ENCODE measurements at places on chromosomes 12 and 14.

DNA sequence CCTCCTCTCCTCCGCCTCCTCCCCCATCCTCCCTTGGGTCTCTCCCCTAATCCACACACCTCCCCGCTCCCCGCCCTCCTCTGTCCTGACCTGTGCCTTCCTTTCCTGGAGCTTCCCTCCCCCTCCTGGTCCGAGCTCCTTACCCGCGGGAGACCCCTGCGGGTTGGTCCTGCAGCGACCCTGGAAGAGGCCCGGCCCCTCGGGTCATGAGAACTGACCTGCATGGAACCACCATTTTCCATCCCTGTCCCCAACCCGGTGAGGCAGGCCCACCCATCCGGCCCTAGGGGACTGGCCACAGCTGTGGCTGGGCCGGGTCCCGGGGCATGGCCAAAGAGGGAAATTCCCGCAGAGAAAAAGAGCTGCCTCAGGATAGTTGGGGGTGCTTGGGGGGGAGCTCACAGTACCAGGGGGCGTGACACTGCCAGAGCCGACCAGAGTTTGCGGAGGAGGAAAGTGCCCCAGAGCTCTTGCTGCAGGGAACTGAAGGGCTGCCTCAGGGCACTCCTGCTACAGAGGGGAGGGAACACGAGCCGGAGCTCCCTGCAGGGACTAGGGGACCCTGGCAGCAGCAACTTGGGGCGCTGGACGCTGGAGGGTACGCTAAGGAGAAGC, 613 bp downstream of the ARHGEF40 start:
- DNase-seq, result peak; percentile 89

- DNase-seq, result peak; percentile 86
These were observed 43.7 kb downstream of the DDX11 start for GRCh38 chr12:31117203-31118011.

DNA sequence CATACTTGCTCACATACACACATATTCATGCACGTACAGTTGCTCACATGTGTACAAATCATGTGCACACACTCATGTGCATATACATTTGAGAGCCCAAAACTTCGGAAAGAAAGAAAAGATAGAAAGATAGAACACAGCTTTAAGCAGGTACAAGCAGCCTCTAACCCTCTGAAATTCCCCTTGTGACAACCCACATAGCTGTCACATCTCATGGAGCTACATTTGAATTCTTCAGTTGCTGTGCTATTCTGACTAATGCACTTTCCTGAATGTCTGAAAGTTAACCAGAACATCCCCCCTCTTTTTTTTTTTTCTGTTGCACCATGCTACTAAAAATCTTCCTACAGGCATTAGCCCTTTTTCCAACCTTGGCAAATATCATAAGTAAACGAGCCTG, 51.9 kb upstream of the KCNA5 start:
- DNase-seq, result no peak

DNA sequence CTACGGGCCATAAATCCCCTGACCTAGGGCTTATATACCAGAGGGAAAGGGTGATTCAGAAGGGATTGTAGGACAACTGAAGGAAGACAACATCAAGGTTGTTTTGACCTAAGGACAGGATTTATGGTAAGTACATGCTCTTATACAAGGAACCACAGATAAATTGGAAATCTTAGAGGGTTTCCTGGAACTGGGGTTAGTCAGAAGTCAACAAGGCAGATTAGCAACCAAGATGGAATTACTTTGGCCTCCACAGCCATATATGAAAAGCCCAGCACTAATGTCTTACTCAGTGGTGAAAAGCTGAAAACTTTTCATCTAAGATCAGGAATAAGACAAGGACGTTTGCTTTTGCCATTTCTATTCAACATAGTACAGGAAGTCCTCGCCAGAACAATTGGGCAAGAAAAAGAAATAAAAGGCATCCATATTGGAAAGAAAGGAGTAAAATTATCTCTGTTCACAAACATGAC, 5.4 kb downstream of the TMBIM4 start:
- DNase-seq, result no peak

- no peak for DNase-seq
These were observed 378.9 kb downstream of the PCNX1 start for GRCh38 chr14:71286126-71286525.

GRCh38 chr12:12564911-12565310, 2.2 kb upstream of the DUSP16 start:
- no peak for DNase-seq

GRCh38 chr12:121090586-121091514, 41.8 kb upstream of the P2RX7 start:
- DNase-seq, result no peak

GRCh38 chr14:89491711-89492381, 74.8 kb upstream of the FOXN3 start:
- no peak for DNase-seq

- no peak for DNase-seq
These were observed 100.0 kb downstream of the PRKCH start for GRCh38 chr14:61421212-61421923.

DNA sequence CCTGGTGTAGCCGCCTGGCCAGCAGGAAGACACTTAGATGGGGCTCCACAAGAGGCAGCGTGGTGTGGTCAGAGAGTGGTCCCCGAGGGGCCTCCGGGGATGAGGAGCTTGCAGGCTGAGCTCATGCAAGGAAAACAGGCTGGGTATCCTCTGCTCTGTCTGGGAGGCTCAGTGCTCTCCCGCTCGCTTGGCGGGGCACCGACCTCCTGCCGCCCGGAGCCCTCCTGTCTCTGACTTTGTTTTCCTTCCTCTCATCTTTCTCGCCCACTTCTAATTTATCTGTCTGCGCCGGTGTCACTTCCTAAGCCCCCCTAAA, 31.3 kb upstream of the DLK1 start:
- no peak for DNase-seq

DNA sequence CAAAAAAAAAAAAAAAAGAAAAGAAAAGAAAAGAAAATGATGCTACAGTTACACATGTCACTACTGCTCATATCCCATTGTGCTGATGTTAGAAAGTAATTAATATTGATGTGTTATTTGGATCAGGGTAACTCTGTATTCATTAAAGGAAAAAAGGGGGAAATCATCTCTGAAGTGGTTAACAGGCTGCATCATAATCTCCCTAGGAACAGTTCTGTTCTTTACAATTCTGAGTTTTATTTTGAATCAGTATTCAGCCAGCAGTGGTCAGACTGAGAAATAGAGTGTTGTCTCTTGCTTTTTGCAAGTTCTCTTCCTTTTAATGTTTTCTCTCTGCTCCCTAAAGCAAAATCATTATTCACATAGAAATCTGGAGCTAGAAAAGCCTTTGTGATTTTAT, 128.6 kb upstream of the CRY1 start:
- DNase-seq, result no peak

DNA sequence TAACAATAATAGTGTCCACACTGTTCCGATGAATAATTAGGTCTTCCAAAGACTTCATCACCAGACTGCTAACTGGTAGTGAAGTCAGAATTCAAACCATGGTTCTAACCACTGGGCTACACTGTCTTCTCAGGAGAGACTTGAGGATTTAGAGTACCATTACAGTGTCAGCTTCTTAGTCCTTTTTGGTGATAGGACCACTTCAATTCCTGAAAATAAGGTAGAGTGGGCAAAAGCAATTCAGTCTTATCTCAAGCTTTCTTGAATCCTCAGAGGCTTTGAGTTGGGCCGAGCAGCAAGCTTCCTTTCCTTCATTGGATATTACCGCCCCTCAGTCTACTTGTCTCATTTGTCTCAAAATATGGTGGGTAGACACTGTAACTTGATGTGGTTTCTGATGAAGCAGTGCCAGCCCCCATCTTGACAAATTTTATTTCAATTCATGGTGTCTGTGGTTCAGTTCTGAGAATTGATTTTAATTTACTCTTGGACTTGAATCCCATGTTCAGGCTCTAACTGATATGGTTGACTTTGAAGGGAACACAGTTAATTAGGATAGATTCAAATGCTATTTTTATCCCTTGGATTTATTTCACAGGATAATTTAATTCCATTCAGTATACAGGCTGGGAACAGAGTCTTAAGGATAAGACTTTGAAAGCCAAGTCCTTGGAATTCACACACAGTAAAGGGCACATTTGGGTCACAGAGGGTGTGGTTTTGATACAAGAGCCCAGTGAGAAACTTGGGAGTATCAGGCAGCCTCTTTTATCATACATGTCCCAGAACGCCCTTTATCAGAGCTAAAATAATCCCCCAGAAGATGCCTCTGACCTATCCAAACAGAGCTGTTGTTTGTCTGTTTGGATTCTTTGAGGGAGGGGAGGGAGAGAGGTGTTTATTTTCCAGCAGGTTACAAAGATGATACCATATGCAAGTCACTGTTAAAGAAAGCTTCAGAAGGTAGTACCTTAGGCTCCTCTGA, 167.3 kb downstream of the PRKCH start:
- no peak for DNase-seq

GRCh38 chr12:27595231-27595642, 71.2 kb downstream of the PPFIBP1 start:
- DNase-seq, result peak; percentile 82

- no peak for DNase-seq
These were observed 13.6 kb upstream of the GPR68 start for GRCh38 chr14:91258011-91258618.

- DNase-seq, result no peak
These were observed 16.1 kb upstream of the GNG2 start for GRCh38 chr14:51844081-51844881.

DNA sequence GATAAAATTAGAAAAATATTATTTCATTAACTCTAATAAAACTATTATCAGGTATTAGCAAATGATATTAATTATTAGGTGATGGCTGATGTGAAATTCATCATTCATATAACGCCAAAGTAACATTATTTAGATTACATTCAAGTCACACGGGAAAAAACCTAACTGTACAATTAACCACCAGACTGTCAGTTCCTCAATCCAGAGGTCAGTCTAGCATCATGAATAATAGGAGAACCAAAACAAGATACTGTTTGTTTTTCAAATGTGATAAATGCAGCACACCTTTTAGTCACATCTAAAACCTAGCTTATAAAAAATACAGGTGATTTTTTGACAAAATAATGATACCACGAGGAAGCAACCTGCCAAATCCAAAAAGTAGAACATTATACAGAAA, 19.6 kb downstream of the SENP1 start:
- DNase-seq, result no peak

GRCh38 chr14:94100847-94101246, 9.7 kb upstream of the IFI27 start:
- DNase-seq, result no peak

DNA sequence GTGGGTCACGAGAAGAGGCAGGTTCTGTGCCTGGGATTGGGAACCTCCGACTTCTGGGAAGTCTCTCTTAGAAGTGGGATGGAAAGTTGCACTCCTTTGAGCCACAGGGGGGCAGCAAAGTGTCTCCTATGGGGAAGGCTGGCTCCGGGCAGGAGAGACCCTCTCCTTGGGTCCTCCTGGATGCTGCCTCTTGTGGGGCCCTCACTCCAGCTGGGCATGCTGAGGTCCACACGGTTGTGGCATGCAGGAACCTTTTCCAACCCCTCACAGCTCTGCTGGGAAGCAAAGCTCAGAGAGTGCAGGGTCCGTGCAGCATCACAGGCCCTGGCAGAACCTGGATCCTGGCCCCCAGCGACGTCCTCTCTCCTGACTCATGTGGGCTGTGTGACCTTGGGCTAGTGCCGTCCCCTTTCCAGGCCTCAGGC, 17.4 kb downstream of the SDSL start:
- peak; percentile 92 for DNase-seq

GRCh38 chr12:67927815-67928214, 61.4 kb upstream of the IFNG-AS1 start:
- DNase-seq, result no peak

- no peak for DNase-seq
These were observed 705 bp upstream of the CHGA start for GRCh38 chr14:92922155-92922735.

GRCh38 chr12:52794479-52795331, 1.2 kb downstream of the KRT3 start:
- DNase-seq, result no peak

GRCh38 chr12:118357257-118358007, 15.3 kb downstream of the TAOK3 start:
- DNase-seq, result no peak

- DNase-seq, result no peak
These were observed 150.8 kb downstream of the PRKCH start for GRCh38 chr14:61472011-61472672.

- DNase-seq, result peak; percentile 30
These were observed 982 bp downstream of the RBMS2 start for GRCh38 chr12:56522411-56523193.

- no peak for DNase-seq
These were observed 441.6 kb downstream of the CCDC91 start for GRCh38 chr12:28631831-28632230.

GRCh38 chr12:53995378-53996239, 4.4 kb upstream of the HOXC9 start:
- DNase-seq, result no peak
